Esophagus squamous epithelium (tissue), 5 donors: ENCODE measurements at places on chromosomes 5 and 9.

DNA sequence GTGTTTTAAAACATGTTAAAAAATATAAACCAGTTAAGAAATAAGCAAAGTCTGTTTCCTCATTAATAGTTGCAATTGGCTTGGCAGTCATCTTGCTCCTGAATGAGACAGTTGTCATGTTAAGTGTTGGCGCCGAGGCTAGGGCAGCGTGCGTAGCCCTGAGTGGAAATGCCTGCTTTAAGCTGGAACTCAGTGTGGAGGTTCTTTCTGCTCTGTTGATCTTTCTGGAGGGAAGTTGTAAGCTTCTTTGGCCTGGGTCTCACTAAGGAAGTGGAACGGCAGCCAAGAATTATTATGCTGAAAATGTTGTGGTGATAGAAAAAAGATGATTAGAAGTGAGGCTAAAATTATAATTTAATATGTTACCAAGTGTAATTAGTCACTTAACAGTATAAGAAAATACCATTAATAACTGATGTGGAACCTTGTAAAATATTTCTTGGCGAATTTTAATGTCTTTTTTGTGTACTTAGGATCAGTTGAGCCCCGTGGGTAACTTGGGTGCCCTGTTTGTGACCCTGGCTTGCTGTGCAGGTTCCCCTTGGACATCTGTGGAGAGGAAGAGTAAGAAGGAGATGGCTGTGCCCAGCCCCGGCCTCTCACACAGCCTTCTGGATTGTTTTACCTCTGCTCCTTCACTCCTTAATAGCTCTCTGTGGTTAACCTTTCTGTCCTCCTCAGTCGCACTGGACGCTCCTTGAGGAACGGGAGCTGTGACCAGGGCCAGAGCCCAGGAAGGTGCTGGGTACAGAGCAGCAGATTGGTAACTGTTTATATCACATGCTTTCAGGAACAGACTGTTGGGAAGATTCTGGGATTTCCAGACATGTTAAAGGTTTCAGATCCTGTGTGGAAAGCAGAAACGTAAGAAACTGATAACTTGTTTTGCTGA, 31.0 kb downstream of the PCBD2 start:
- DNase-seq, result no peak

DNA sequence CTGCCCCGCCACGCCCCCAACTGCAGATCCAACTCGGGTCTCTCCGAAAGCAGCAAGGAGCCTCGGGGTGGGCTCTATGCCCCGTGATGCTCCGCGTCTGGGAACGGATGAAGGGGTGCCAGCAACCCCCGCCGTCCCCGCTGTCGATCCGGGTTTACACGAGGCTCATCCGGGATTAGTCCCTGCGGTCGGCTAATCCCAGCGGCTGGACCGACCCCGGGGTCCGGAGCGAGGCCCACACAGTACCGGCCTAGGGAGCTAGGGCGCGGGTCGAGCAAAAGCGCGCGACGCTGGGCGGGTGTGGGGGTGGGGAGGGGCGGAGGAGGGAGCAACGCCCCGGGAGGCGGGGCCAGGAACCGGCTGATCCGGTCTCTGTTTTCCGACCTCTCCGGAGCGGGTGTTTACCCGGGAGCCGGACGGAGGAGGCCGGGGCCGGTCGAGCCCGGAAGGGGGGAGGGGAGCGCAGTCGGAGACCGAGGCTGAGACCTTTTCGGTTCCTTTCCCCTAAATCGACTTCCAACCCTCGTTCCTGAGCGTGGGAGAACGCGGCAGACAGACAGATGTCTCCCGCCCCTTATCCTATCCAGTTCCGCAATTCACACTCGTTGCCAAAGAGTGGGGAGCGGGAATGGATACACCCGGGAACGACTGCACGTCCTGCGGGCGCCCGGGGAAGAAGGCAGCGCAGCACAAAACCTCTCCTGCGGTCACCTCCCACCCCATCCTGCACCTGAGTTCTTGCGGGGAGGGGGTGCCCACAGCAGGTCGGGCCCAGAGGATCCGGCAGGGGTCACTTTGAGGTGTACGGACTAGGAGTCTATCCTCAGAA, 28.6 kb downstream of the PCDH1 start:
- DNase-seq, result peak; percentile 31

- no peak for DNase-seq
Measured at GRCh38 chr5:153746440-153746839, 256.0 kb downstream of the GRIA1 start.

GRCh38 chr9:14136047-14136635, 177.8 kb downstream of the NFIB start:
- no peak for DNase-seq

- DNase-seq, result no peak
Measured at GRCh38 chr9:87307848-87308247, 189.8 kb upstream of the DAPK1 start.

DNA sequence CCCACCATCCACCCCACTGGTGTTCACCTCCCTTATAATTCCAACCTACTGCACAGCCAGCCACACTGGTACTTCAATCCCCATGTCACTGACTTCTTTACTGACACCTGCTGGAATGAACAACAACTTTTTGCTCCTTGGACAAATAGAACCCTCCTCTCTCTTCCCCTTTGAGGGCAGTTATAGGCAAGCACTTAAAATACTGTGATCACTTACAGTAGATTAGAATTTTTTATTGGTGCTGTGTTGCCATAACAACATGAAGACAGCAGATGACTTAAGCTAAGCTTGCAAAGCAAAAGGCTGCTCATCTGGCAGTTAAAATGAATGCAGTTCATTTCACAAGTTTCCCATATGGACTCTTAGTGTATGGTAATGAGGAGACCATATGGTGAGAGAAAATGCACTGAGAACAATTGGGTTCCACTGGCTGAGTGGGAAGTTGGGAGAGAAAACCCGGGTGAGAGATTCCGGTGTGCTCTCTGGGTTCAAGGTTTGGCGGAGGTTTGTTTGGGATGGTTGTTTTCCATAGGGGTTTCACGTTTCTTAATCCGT, 374.3 kb downstream of the EBF1 start:
- DNase-seq, result no peak

DNA sequence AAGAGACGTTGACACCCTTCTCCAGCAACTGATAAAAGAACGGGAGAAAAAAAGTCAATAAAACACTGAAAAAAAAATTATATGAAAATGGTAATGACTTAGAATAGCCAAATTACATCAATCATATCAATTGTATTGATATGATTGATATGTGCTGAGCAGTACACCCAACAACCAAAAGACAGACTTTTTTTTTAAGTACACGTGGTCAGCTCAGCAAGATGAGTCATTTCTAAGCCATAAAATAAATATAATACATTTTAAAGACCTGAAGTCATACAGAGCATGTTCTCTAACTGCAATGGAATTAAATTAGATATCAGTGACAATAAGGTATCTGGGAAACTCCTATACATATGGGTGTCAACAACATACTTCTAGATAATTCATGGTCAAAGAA, 30.9 kb upstream of the OLFM1 start:
- DNase-seq, result no peak

DNA sequence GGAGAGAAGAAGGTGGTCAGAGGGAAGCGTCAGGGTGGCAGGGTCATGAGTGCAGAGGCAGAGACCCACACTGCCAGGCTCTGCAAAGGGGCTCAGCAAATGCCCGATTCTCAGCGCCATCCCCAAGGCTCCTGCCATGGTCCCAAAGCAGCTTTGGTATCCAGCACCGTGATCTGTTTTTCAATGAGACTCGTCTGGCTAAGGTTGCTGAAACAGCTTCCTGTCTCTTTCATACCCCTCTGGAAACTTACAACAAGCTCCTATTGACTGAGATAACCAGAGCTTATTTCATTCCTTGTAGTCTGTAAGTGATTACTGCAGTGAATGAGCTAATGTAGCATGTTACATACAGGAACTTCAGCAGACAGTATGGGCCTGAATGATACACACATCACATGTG, 568.6 kb upstream of the DAP start:
- no peak for DNase-seq

DNA sequence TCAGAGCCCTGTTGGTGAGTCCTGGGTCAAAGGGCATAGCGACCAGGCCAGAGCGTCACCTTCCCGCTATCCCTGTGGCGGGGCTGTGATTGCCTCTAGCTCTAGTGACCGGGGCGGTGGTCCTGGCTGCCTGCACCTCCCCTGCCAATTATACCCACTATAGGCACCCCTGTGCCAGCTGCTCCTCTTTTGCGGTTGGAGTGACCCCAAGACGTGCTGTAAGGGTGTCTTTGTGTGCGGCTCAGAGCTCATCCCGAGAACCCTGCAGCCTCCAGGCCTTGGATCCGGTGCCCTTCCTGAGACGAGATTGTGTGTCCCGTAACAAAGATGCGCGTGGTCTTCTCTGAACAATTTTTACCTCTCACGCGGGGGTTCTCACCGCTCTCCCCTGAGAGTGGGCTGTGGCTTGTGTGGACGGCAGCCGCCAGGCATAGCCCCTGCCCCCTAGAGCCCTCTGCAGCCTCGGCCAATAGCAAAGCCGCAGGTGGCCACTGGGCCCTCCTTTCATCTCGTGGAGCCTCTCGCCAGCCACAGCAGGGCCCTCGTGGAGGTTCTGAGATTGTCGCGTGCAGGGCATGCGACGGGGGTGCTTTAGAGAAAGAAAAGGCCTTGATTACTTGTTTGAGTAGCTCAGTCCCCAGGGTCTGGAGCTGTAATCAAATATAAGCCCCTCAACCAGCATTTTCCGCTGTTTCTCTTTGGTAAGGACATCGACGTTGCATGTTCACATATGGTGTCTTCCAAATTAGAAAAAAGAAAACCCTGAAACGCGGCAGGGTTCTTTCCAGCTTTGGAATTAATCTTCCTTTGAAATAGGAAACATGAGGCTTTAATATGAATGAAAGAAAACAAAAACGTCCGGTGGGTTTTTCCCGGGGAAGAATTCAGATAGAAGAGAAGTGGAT, 10.7 kb downstream of the NKD2 start:
- no peak for DNase-seq

DNA sequence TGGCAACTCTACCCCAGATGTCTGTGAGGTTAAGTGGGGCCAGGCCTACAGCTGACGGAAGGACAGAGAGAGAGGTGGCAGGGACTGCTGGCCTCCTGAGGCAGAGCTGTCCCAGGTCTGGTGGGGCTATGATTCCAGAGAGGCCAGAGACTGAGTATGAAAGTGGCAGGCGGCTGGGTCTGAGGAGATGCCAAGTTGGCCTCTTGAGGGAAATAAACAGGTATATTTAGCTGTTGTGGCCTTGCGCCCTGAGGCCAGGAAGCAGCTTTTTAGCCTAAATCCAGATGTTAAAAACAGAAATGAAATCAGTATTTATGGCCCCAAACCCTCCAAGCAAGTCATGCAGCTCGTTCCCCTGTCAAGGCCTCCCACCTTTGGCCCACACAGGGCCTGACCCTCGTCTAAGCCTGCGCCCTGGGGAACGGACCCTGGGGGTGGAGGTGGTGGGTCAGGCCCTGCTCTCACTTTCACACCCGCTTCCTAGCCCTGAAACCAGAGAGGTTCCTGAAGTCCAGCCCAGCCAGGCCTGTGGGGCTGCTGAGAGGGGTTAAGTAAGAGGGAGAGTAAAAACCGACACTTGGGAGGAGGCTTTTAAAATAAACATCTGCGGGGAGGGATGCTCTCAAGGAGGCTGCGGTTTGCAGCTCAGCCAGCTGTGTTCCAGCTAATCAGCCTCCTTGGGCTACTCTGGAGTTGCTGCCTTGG, 18.7 kb downstream of the PCDHGC5 start:
- DNase-seq, result no peak

- no peak for DNase-seq
Measured at GRCh38 chr9:27991221-27991620, 417.9 kb upstream of the C9orf72 start.

DNA sequence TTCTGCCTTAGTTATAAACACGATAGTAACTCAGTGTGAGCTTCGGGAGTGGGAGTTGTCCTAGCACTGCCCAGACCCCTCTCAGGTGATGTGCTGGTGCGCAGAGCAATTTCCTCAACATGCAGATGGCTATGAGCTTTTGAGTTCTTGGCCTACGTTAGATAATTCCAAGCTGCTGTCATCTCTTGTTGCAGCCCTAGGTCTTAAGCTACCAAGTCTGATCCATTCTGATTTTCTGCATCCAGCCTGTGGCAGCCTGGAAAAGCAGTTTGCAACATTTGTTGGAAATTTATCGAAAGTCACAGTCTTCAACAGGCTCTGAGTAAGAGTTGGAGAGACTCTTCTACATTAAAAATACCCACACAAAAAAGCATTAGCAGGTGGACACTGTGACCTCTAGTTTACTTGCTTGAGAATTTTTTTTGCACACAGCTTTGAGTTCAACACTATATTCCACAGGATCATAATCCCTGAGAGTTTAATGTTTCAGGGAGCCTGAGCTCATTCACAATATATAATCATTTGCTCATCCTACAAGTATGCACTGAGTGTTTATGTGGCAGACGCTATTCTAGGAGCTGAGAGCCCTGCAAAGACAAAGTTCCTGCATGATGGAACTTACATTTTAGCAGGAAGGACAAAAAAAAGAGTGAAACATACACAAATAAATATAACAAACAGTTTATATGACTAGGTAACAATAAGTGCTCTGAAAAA, 91.6 kb downstream of the UBE2QL1 start:
- DNase-seq, result no peak

GRCh38 chr5:77936365-77936693, 160.2 kb upstream of the TBCA start:
- no peak for DNase-seq

DNA sequence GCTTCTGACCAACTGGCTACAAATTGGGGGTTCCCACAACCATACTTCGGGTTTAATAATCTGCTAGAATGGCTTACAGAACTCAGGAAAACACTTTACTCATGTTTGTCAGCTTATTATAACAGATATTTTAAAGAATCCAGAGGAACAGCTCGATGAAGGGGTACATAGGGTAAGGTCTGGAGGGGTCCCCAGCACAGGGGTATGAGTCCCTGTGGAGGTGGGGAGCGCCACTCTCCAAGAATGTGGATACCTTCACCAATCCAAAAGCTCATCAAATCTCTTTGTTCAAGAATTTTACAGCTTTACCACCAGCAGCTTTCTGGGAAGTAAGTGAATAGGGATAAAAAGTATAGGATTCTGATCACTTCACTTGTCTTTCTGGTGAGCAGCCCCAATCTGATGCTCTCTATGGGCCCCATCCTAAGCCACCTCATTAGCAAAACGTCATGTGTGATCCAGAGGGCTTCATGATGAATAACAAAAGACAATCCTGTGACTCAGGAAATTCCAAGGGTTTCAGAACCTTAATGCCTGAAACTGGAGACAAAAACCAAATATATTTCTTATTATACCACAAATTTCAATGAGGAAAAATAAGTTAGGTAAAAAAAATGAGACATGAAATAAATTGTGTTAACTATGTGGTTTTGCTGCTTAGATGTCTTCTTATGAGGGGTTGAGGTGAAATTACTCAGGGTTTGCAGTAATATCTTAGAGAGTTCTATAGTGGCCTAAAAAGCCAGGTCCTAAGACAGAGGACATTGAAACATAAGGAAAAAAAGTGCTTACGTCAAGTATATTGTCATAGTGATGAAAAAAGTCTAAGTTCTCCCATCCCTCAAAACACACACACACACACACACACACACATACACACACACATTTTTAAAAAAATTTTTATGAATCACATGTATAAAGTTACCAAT, 290.5 kb downstream of the ANXA1 start:
- DNase-seq, result no peak

DNA sequence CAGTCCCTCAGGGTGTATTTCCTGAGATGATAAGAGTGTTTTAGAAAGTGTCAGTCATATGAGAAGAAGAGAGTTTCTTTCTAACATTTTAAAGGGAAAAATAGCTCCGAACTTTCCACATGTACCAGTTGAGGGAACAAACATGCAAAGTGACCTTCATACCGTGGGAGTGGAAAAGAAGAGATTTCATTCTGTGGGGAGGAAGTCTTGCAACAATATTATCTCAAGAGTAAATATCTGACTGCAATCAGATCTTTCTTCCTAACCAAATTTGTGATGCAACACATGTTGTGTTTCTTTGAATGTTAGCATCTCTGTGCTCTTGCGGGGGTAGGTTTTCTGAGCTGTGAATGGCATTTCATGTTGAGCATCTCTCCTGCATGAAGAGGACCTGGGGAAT, 30.6 kb downstream of the ANKRD55 start:
- DNase-seq, result no peak
